ENCODE measurements at places on chromosomes 16 and 17.

DNA sequence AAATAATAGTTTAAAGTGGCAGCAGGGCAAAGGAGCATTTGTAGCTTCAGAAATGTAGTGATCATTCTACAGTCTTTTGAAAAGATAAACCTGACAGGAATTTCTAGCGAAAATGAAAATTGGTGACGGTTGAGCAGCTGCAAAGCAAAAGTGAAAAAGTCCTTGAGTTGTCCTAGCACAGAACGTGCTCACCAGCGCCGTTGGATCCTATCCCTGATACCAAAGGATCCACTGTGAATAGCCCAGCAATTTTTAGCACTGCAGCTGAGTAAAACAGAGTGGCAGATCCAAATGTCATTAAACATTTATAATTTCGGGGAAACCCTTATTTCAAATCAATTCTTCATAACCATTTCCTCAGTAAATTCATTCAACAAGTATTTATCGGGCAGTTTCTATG lies 453.8 kb upstream of the HSBP1 start:
- no peak for DNase-seq

DNA sequence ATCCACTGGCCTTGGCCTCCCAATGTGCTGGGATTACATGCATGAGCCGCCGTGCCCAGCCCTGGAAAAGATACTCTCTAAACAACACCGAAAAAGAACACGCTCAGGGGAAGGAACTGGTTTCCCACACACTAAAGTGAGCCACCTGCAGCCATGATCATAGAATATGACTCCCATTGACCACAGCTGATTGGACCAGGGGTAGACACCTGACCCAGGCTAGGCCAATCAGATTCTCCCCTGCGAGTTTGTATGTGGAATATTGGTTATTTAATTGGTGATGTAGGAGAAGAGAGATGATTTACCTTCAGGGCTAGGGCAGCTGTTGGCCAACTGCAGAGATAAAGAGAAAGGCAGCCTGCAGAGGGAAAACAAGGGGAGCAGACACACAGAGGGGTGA lies 9.0 kb upstream of the GGA2 start:
- DNase-seq: no peak

GRCh38 chr16:59341368-59341767 lies 607.3 kb upstream of the GOT2 start:
- DNase-seq: no peak

- DNase-seq: no peak
These were observed 27.9 kb upstream of the OR4D1 start for GRCh38 chr17:58120195-58120822.

GRCh38 chr16:57690782-57691471 lies 3.7 kb upstream of the DRC7 start:
- no peak for DNase-seq

- DNase-seq: no peak
These were observed 916 bp downstream of the HEATR3 start for GRCh38 chr16:50066482-50067289.

DNA sequence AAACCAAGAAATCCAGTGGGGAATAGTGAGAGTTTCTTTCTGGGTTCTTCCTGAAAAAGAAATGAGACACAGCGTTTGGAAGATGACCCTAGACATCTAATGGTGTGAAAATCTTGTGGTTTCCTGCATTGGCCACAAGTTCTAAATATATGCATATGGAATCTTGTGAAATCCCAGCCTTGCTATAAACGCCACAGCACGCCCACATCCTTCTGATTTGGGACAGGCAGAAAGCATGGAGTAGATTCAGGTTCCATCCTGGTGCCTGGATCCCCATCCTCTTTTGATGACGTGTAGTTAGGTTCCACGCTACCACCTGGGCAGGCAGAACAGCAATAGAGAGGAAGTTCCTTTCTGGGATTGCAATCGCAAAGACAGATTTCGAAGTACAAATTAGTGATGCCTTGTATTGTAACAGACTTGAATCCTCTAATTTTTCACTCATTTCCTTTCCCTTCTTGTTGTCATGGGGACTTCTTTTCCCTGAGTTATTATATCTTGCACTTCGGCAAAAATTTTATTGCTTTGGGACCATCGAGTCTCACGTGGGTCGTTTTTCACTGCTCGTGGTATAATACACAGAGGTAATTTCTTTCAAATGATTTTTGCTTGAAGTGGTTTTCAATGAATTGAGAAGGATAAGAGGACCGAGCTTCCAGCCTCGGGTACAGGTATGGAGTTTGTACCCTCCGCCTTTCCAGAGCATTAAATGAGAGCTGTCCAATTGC lies 37.6 kb downstream of the HS3ST4 start:
- no peak for DNase-seq

GRCh38 chr17:81204578-81204977 lies 18.2 kb downstream of the CEP131 start:
- no peak for DNase-seq

DNA sequence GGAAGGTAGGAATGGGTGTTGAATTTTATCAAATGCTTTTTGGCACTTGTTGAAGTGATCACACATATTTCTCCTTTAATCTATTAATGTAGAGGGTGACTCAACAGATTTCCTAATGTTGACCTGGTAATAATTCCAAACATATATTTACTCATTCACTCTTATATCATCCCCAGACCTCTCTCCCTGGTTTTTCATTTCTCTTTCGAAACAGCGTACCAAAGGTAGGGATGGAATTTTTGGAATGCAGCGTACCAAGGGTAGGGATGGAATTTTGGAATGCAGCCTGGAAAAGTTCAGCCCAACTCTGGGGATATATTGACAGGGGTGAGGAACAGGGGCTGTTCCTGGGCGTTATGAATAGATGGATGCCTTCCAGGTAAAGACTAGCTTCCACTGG lies 7.3 kb downstream of the KIF18B start:
- DNase-seq: no peak

DNA sequence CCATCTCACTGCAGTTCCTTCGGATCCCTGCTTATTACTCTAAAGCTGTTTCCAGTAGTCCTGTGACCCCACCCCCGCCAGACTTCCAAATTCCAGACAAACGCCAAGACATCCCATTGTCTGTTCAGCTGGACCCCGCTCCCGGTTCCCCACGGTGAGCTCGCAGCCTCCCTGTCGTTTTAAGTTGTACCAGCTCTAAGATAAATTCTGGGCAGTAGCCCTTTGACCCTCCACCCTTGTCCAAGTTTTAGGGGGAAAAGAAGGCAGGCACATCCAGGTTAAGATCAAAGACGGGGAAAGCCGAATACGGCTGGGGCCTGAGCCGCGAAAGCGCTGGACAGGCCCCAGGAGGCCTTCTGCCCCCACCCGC lies 589 bp downstream of the ARL6IP1 start:
- DNase-seq: no peak

DNA sequence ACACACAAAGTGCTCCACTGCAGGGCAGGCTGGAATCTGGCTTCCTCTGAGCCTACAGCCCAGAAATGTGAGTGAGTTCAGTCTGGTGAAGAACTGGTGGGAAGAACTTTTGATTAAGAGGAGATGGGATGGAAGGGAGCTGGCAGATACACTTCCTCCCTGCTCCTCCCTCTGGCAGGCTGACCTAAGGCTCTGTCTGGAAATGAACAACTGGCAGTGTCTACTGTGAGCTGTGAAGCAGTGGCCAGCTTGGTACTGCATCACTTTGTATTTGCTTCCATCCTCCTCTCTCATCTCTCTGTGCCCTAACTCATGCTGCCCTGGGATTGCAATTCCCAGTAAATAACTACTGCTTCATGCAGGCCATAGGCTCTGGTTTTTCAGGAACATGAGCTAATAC lies 45.6 kb downstream of the MAF start:
- DNase-seq: no peak

DNA sequence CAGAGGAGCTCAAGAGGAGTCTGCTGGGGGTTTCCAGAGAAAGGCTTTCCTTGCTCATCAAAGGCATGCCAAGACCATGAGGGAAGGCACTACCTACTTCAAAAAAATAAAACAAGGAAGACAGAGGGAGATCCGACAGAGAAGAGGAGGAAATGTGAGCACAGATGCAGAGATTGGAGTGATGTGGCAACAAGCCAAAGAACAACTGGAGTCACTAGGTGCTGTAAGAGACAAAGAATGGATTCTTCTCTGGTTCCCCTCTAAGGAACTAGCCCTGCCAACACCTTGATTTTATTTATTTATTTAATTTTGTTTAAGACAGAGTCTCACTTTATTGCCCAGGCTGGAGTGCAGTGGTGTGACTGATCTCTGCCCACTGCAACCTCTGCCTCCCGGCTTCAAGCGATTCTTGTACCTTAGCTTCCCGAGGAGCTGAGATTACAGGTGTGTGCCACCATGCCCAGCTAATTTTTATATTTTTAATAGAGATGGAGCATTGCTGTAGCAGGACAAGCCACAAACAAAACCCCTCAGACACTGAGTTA lies 13.8 kb upstream of the ACSF2 start:
- DNase-seq: no peak

DNA sequence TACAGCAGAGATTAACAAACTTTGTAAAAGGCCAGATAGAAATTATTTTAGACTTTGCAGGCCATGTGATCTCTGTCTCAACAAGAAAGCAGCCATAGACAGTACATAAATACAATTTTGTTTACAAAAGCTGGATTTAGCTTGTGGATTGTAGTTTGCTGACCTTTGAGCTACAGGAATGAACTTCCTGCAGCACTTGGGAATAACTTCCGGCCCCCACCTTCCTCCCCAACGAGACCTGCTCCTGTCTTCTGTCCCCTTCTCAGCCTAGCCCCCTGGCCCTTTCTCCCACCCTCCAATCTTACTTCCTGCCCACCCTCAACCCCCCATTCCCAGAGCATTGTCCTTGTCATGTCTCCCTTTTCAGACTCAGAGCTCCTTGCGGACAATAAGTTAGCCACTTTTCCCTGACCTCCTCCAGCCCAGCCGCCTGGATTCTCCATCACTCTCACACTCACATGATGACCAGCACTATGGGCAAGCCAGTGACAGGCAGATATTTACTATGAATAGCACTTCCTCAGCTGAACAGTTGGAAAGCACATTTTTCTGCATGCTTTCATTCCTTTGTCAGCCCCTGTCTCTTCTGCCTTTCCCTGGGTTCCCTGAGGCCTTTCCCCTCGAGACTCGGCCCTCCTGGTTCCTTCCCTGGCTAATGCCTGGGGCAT lies 27.6 kb upstream of the DLX3 start:
- DNase-seq: no peak

- DNase-seq: no peak
These were observed 3.1 kb downstream of the ABAT start for GRCh38 chr16:8677481-8677880.

DNA sequence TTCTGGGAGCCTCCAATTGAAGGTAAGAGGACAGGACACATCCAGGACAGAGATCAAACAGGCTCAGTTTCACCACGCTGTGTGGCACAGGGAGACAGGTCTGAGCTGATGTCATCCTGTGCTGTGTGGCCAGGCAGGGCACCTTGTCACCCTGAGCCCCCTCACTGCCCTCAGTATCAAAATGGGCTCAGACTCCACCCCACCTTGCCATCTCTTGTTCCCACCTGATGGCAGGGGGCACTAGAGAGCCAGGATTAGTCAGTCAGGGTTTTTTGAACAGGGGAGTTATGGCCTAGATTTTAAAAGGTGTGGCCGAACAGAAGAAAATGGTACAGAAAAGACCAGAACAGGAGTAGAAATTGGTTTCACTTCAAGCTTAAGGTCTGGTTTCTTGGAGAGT lies 2.6 kb downstream of the KAT2A start:
- no peak for DNase-seq

- DNase-seq: no peak
These were observed 14.8 kb upstream of the GFOD2 start for GRCh38 chr16:67733734-67734470.

DNA sequence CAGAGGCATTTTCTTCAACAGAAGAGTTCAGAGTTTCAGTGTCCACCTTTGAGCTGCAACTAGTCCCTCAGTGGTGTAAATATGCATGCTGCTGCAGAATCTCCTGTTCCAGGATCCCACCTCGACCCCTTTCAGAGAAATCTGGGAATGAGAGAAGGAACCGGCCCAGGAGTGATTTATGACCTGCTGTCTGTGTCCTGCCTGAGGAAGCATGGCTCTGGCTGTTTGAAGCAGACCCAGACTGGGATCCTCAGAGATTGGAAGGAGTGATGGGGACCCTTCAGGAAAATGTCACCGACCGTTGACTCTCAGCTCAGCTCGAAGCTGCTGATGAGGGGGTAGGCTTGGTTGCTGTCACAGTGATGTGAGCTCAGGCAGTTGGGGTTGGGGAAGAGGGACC lies 8.4 kb upstream of the MAF start:
- DNase-seq: no peak

- DNase-seq: no peak
These were observed 133.4 kb downstream of the GRIN2A start for GRCh38 chr16:10048850-10049249.

DNA sequence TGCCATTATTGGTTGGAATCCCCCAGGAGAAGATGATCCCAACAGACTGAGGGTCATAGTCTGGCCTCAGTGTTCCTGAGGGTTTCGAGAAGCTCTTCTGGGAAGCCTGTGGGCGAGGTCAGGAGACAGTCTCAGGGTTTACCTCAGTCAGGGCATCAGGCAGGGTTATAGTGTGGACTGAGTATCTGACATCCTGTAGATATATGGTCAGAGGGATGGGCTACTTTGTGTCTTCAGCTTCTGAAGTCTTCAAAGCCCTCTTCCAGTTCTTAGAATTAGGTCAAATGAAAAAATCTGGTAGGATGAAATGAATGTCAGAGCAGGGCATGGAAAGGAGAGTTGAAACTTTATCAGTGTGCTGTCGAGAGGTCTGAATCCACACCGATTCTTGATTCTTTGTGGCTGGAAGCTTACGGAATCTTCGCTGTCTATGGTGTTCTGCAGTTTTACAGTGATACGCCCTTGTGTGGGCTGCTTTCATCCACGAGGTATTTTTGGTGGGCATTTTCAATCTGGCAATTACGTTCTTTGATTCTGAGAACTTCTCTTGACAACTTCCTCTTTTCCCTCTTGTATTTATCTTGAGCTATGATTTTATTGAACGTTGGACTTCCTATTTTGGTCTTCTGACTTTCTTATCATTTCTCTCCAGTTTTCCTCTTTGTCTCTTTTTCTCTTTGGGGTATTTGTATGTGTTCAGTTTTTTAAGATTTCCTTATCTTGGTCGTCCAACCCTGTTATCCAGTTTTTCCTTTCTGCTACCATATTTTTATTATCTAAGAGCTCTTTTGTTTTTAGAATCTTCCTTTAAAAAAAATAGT lies 30.4 kb downstream of the BPTF start:
- DNase-seq: no peak

- DNase-seq: no peak
These were observed 15.7 kb upstream of the MRC2 start for GRCh38 chr17:62611728-62612127.

GRCh38 chr17:28113269-28113668 lies 70.8 kb downstream of the NLK start:
- DNase-seq: no peak

DNA sequence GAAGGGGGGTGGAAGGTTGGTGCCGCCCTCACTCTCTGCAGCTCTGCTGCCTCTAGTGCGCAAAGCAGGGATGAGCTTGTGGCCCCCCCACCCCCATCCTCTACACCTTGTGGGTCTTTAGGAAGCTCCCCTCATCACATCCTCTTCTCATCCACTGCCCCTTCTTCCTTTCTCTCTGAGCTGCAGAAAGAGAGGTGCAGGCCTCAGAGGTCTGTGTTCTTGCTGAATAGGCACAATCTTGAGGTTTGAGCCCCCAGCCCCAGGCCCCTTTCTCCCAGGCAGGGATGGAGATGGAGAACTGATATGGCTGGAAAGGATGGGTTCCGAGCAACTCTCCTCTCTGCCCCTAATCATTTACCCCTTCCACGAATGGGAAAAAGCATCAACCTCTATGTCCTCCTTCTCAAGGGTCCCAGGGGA lies 2.6 kb downstream of the CACNA1G start:
- DNase-seq: no peak

GRCh38 chr16:3748307-3748706 lies 31.0 kb upstream of the TRAP1 start:
- no peak for DNase-seq
